Tongue (tissue), 3 donors: ENCODE measurements at places on chromosomes 11 and 22. TPM values are rescaled to one million over a fixed set of nuclear protein-coding genes. Genes with fewer than 3 reads are reported as not detected.

GRCh38 chr11:124923296-124923695, 4.2 kb downstream of the HEPN1 start:
- DNase-seq, result no peak

- DNase-seq, result peak; percentile 45
Measured at GRCh38 chr11:120532832-120533196, 21.3 kb downstream of the GRIK4 start.

DNA sequence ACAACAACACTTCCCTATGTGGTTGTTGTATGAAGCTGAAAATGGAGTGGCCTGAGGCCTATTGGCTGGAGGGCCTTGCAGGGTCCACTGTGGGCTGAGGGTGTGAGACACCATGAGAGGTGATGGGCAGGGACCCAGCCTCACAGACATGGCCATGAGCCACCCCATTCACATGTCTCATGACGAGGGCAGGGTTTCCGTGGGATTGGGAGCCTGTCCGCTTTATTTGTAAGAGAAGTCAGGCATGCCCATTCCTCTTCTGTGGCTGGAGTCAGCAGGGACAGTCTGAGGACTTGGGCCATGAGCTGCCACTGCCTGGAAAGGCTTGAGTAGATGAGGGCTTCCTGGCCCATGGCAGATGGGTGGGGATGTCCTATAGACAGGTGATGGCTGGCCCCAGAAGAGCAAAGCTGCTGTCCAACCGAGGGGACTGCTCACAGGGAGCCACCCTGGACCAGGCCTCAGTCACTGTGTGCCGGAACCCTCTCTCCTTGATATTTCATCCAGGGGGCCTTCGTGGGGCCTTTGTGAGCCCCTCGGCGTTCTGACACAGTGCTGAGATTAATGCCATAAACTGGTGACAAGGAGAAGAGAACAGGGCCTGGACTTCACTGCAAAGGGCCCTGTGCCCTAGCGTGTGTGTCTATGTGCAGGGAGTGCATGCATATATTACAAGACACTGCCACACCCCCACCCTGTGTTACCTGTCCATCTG, 971.9 kb downstream of the BRD1 start:
- no peak for DNase-seq

GRCh38 chr22:34986523-34986922, 79.4 kb upstream of the ISX start:
- DNase-seq, result peak; percentile 82

DNA sequence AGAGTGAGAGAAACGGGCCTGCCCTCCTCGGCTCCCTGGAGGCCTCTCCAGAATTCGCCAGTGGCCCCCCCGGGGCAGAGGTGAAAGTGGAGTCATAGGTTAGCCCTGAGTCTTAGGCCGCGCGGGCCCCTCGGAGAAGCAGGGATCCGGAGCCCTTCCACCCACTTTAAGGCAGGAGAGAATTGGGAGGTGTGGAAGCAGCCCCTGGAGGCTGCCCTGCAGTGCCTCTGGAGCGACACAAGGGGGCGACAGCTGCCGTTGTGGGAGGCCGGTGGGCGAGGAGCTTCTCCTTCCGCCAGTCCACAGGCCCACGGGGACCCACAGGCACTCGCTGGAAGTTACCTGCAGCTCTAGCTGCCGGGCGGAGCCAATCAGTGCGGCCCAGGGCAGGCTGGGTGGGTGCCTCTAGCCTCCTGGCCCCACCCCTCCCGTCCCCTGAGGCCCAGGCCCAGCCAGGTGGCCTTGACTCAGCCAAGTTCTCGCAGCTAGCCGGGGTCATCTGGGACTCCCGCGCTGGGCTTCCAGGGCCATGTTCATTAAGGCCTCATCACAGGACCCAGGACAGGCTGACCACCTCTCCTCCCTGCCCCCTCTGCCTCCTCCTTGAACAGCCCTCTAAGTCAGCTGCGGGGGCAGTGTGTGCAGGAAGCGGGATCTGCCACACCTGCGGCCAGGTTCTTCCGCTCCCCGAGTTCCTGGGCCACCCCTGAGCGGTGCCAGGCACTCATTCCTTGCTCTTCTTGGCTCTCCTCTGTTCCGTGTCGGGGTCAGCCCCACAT, 5.0 kb downstream of the DGKZ start:
- no peak for DNase-seq

FGF4 gene
- total RNA-seq, result not detected

DDI1 gene
- total RNA-seq, result not detected

SYT12 gene
- total RNA-seq, result 0.41 TPM
